GM13977 (cell line): ENCODE measurements at places on chromosomes 13 and 19.

DNA sequence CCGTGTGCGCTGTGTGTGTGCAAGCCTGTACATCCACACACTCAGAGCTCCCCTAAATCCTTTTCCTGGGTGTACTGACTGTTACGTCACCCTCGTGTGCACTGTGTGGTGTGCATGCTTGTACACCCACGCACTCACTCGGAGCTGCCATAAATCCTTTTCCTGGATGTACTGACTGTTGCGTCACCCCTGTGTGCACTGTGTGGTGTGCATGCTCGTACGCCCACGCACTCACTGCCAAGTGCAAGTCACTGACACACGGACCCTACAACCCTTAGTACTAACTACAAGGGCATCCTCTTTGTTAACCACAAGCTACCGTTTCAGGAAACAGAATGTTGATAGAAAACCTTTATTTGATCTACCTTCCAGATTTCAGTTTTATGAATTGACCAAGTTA, 983.4 kb downstream of the EFNB2 start:
- no peak for DNase-seq

- DNase-seq, result no peak
Measured at GRCh38 chr19:17095141-17095919, 19.8 kb downstream of the MYO9B start.

- DNase-seq, result no peak
Measured at GRCh38 chr13:42821437-42821836, 40.1 kb downstream of the FAM216B start.

DNA sequence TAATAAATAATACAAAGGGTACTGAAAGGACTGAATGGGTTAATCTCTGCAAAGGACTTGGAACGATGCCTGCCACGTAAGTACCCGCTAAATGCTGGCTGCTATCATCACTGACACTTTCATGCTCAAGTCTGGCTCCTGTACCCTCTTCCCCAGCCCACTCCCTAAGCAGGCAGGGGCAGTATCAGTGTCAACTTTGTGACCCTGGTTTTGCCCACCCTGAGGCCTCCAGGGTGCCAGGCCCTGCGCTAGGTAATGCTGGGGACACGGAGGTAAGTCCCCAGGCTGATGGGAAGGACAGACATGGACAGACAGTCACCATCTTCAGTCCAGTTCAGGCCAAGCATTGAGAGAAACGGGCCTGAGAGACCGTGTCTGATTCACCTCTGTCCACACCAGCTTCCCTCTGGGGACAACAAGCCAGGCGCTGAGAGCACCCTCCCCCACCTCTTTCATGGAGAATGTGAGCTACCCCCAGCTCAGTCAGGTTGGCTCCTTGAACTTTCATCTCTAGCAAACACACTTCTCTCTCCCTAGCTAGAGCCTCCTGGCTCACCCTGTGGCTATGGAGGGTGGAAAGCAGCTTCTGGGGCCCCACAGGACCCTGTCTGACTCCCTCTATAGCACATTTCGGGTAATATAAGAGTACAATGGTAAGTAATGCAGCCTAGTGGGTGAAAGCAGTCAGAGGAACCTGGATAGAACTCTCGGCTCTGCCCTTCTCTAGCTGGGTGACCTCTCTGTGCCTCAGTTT, 800 bp downstream of the ETFB start:
- DNase-seq, result no peak

GRCh38 chr19:4555657-4556561, 3.6 kb downstream of the SEMA6B start:
- no peak for DNase-seq

DNA sequence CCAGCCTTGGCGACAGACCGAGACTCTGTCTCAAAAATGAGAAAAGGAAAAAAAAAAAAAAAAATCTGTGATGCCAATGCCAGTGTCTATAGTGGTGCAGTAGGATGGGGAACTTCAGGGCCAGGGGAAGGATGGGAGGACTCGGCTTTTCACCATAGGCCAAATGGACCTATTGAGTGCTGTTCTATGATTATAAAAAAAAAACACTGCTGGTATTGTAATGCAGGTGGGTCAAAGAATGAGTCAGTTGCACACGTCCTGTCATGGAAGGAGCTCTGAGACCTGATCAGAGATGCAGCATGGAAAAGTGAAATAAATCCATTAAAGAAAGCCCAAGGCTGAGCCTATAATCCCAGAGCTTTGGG, 7.0 kb downstream of the DNAJB1 start:
- DNase-seq, result no peak

- DNase-seq, result no peak
Measured at GRCh38 chr13:96783511-96783910, 210.8 kb downstream of the OXGR1 start.
